SJCRH30 (cell line): ENCODE measurements at places on chromosomes 7 and 10. TPM values are rescaled to one million over a fixed set of nuclear protein-coding genes. Genes with fewer than 3 reads are reported as not detected.

ACTL6B gene
- total RNA-seq: not detected in 2 replicates

SPAM1 gene
- not detected in 2 replicates for total RNA-seq

AQP1 gene
- 29.4 and 31.4 TPM in 2 replicates for total RNA-seq

APBB1IP gene
- total RNA-seq: not detected in 2 replicates

COL17A1 gene
- total RNA-seq: not detected in 2 replicates

CPA2 gene
- 1.9 and 2.0 TPM in 2 replicates for total RNA-seq

LHPP gene
- 2.6 and 2.9 TPM in 2 replicates for total RNA-seq

GPR85 gene
- total RNA-seq: 13.2 and 15.0 TPM in 2 replicates

RAPGEF5 gene
- total RNA-seq: 0.03 and 0.14 TPM in 2 replicates

EBLN1 gene
- not detected in 2 replicates for total RNA-seq

- H3K4me3 ChIP-seq: no peak overlapping the region
- H3K27me3 ChIP-seq: no peaks in the 10 kb centered on the region
- no peak overlapping the region for H3K27ac ChIP-seq
- no peaks in the 10 kb centered on the region for H3K36me3 ChIP-seq
- no peak for DNase-seq
Observed at GRCh38 chr7:25091176-25091575, 33.9 kb downstream of the CYCS start.

GRCh38 chr7:36784991-36785940 lies 61.0 kb upstream of the AOAH start:
- H3K4me1 ChIP-seq: peaks cover 9% of the 10 kb centered on the region; the same call in 1 of the 2 replicates
- no peak overlapping the region for H3K4me3 ChIP-seq
- no peak overlapping the region for H3K27ac ChIP-seq

DNA sequence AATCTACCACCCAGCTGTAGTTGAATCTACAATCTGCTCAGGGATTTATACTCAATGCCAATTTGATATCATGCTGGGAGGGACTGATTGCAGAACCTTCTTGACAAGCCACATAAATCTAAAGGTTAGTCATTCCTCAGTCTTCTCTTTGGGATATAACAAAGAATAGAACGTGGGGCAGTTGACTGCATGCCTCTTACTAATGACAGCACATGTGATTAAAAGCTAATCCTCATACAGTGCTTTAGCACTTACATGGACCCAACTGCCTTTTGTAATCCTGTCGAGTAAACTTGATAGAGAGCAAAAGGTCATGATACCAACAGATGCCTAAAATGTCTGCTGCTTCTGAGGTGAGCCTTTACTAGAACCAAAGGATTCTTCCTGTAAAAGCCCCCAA lies 12.3 kb downstream of the KLHL7 start:
- no peak overlapping the region for H3K4me3 ChIP-seq
- 0 out of 2 replicates have a peak, but pooled peaks cover 2% of the 10 kb centered on the region for H3K36me3 ChIP-seq
- no peaks in the 10 kb centered on the region for H3K4me1 ChIP-seq
- H3K27ac ChIP-seq: no peak overlapping the region
- DNase-seq: no peak

- H3K27me3 ChIP-seq: no peaks in the 10 kb centered on the region
- H3K27ac ChIP-seq: no peak overlapping the region
- DNase-seq: peak; percentile 17
- H3K4me1 ChIP-seq: no peaks in the 10 kb centered on the region
- no peak overlapping the region for H3K4me3 ChIP-seq
Observed at GRCh38 chr7:124171068-124171467, 138.2 kb upstream of the TMEM229A start.

DNA sequence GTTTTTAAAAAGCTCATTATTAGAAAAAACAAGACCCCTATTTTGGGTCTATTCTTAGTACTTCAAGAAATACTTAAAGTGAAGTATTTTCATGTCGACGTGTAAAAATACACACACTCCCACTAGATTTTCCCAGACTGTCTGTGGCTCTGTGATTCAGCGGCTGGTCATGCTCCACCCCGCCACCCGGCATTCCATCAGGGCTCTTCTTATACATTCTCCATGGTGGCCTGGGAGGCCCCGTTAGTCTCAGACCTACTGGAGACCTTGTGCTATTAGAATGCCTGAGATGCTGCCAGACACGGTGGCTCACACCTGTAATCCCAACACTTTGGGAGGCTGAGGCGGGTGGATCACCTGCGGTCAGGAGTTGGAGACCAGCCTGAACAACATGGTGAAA lies 13.1 kb downstream of the TECPR1 start:
- no peak for DNase-seq
- no peaks in the 10 kb centered on the region for H3K4me1 ChIP-seq
- H3K27ac ChIP-seq: no peak overlapping the region

GRCh38 chr7:48904975-48905374 lies 19.4 kb upstream of the CDC14C start:
- H3K27me3 ChIP-seq: no peaks in the 10 kb centered on the region
- no peak for DNase-seq
- H3K4me1 ChIP-seq: 0 out of 2 replicates have a peak, but pooled peaks cover 4% of the 10 kb centered on the region
- no peaks in the 10 kb centered on the region for H3K36me3 ChIP-seq

- peaks cover 35% of the 10 kb centered on the region for H3K4me1 ChIP-seq
- H3K4me3 ChIP-seq: peak overlapping the region; percentile 38
- peak overlapping the region; percentile 40 for H3K27ac ChIP-seq
- H3K36me3 ChIP-seq: no peaks in the 10 kb centered on the region
- peak; percentile 84 for DNase-seq
Observed at GRCh38 chr7:90455163-90456030, 14.0 kb upstream of the PTTG1IP2 start.

- no peaks in the 10 kb centered on the region for H3K36me3 ChIP-seq
- no peaks in the 10 kb centered on the region for H3K27me3 ChIP-seq
- H3K4me1 ChIP-seq: peaks cover 19% of the 10 kb centered on the region
- no peak overlapping the region for H3K4me3 ChIP-seq
Observed at GRCh38 chr7:33673029-33673700, 232.2 kb upstream of the BMPER start.

DNA sequence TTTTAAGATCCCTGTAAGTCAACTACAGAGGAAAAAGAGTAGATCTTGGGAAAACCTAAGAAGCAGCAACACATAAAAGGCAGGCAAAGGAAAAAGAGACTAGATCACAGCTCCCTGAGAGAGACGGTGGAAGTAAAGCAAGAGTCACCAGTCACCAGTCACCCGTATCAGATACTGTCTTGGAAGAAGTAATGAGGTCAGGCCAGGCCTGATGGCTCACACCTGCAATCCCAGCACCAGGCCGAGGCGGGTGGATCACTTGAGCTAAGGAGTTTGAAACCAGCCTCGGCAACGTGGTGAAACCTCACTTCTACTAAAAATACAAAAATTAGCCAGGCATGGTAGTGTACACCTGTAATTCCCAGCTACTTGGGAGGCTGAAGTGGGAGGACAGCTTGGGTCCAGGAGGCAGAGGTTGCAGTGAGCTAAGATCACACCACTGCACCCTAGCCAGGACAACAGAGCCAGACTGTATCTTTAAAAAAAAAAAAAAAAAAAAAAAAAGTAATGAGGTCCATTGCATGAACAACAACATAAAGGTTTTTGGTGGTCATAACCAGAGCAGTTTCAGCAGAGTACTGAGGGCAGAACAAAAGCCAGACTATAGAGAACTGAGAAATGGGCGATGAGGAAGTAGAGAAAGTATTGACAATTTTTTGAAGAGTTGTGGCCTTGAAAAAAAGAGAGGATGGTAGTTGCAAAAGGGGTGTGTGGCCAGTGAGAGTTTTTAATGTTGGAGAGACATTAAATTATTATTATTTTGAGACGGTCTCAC lies 16.9 kb downstream of the ZNF713 start:
- H3K4me3 ChIP-seq: no peak overlapping the region
- no peak for DNase-seq
- no peak overlapping the region for H3K27ac ChIP-seq
- H3K36me3 ChIP-seq: peaks cover 18% of the 10 kb centered on the region
